ENCODE measurements at places on chromosomes 4 and X.
A peak's percentile ranks its signal among the peaks of the same experiment; 100 is the strongest.

DNA sequence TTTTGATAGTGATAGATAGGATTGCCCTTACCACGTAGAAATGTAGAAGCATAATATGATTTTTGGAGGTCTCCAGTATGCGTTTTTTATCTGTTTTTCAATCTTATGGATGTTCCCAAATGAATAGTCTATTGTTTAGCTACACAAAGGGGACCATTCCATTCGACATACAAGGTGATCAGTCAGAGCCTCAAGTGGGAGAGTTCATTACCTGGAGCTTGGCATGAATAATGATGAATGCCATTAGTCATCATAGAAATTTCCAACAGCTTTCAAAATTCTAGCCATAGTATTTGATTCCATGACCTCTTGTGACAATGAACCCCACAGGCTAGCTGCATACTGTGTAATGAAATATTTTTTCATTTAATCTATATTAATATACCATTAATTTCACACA lies 123.6 kb downstream of the PDHA2 start:
- no peak for DNase-seq

- no peak for DNase-seq
Measured at GRCh38 chr4:152668338-152668964, 11.3 kb downstream of the TMEM154 start.

DNA sequence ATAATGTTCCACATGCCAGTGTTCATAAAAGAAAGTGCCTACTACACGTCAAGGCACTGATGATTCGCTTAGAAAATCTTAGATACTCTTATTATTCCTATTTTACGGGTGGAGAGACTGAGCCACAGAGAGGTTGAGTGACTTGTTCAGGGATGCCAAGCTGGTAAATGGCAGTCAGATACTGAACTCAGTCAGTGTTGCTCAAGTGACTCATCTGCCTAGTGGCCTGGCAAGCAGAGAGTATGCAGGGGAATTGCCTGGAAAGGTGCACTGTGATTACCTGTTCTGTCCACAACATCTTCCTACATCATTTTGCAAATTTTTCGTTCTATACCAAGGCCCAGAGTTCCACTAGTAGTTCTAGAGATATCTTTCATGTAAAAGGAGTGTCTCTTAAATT lies 68.4 kb downstream of the RAPGEF2 start:
- no peak for DNase-seq

GRCh38 chrX:132786217-132786616 lies 172.2 kb downstream of the HS6ST2 start:
- DNase-seq = no peak

- DNase-seq = no peak
Measured at GRCh38 chrX:91434351-91435168, at the start of gene PABPC5. TSS of gene PABPC5 (plus strand) at chrX:91434839. CDS start at chrX:91435578, 739 bp downstream.

DNA sequence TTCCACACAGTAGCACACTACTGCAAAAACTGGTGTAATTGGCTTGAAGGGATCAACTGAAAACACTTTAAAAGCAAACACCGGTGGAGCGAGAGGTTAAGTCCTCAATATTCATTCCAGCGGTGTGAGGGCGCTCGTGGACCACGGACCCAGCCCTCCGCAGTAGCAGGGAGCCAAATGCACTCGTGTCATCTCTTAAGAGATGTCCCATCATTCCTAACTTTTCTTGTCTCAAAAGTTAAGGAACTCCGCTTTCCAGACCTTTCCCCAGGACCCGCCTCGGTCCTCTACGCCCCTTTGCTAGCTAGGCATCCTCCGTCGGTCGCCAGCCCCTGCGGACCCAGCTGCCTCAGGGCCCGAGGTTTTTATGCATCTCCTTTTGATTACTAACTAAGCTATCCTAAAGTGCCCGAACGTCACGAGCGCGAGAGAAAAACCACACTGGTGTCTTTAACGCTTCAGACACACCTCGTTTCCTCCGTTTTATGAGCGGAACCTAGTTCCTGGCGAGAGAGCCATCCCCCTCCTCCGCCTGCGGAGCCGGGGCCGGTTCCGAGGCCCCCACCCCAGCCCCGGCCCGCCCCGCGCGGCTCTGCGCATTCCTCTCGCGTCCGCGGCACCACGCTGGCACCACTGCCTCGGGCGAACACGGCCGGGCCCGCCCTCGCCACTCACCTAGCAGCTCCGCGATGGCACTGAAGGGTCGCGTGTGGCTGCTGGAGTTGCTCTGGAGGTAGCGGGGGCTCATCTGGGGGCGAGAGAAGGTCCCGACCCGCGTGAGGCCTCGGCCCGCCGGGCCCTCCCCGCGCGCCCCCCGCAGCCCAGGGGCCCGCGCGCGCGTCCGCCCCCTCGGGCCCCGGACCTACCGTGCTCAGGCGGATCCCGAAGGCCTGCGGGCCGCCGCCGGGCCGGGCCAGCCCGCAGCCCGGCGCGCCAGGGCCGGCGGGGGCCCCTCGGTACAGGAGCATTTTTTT lies 723 bp downstream of the MORC4 start:
- DNase-seq = no peak

DNA sequence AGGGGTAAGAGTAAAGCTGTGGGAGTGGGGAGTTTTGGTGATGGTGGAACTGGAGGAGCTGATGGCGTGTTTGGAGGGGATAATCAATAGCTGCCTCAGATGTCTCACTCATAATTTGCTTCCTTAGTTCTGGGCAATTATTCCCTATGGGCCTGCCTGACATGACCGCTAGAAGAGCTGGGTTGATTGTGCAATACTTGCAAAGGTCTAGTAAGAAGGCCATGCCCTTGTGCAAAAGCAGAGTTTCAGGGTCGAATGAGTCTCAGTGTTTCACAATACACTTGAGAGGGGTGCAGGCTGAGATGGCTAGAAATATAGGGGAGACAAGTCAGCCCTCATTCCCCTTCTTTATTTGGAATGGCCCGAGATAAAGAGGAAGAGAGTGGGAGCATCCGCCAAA lies 858.4 kb upstream of the POU3F4 start:
- no peak for DNase-seq

- DNase-seq = no peak
Measured at GRCh38 chrX:118183606-118184005, 67.0 kb upstream of the KLHL13 start.

DNA sequence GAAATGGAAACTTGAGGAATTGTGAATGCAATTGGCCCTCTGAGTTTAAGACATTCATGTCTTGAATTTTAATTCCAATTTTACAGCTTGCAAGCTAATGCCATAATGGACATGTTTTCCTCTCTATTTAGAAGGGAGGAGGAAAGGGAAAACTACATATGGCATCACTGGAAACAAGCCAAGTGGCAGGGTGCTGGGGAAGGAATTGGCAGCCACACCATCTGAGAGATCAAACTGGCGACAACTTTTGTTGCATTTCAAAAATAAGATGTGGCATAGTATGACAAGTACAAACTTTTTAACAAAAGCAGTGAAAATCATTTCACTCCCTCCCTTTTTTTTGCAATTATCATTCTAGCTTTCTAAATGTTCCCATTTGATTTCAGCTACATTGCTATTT lies 615.6 kb downstream of the CENPC start:
- no peak for DNase-seq

DNA sequence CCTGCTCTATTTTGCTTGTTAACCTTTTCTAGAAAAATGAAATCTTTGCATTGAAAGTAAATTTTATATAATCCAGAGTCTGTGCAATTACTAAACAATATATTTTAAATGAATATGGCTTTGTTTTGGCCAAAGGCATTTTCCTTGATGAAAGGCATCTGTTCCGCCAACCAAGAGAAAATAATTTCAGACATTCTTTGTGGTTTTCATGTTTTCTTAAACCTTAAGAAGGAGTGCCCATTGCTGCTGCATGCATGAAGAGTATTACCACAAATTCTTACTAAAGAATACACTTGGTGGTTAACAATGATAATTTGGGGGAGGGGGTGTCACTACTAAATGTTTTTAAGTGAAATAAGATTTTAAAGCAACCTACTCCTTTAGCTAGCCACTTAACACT lies 2.7 kb upstream of the PDGFC start:
- no peak for DNase-seq

DNA sequence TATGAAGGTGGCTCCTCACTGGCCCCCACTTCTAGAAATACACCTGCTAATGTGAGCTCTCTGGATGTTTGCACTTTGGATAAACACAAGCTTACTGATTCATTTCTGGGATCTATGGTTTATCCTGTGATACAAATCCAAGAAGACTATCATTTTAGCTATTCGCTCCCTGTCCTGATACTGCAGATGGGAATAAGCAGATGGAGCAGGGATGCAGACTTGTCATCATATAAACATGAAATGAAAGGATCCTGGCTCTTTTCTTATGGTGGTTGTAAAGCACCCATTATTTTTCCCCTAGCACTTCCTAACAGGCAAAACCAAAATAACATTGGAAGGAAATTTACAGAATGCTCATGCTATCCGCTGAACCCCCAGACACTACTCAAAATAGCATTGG lies 162.9 kb upstream of the NOCT start:
- DNase-seq = no peak

DNA sequence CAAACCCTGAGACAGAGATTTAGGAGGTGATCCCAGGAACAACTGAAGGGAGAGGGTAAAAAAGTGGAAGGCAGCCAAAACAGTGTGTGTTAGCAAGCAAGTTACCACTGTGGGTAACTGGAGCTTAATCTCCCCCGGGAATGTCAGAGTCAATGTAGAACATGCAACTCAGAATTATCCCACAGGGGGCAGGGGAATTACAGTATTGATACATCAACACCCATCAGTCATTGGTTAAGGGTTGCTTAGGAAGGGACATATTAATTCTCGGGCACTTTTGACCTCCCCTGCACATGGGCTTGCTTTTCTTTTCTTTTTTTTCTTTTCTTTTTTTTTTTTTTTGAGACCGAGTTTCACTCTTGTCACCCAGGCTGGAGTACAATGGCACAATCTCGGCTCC lies 29.3 kb downstream of the CXorf58 start:
- DNase-seq = no peak

GRCh38 chr4:37453281-37453998 lies 208.9 kb downstream of the NWD2 start:
- DNase-seq = no peak

DNA sequence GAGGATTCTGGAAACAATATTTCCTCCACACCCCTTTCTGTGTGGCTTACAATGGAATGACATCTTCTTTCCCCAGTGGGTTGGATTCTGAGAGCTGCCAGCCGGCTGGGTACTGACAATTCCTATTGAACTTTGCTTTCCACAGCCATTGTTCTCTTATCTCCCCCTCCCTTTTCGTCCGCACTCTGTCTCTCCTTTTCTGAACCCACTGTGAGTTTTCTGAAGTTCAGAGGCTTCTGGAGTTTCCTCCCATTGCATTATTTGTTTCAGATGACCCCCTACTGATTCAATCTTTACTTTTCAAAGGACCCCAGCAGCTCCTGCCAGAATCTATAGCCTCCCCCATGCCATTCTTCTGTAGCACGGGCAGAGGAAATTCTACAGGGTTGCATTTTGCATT lies 10.4 kb downstream of the SMPX start:
- DNase-seq = no peak

GRCh38 chrX:17187136-17187756 lies 187.8 kb upstream of the NHS start:
- no peak for DNase-seq

- no peak for DNase-seq
Measured at GRCh38 chrX:11438767-11439166, 145.6 kb downstream of the AMELX start.

DNA sequence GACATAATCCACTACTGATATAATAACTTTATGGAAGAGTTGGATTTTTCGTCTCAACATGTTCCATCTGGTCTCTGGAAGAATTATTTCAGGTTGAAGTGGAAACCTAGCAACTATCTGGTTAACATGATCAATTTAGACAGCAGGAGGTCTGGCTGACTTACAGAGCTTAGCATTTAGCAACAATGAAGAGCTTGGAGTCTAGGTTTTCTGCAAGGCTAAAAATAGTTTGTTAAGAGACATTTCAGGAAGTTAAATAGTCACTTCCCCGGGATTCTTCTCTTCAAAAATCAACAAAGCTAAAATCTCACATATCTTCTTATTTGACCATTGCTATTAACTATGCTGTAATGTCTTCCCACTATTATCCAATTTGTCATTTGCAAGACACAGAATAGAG lies 418.6 kb upstream of the DIPK2B start:
- DNase-seq = no peak

DNA sequence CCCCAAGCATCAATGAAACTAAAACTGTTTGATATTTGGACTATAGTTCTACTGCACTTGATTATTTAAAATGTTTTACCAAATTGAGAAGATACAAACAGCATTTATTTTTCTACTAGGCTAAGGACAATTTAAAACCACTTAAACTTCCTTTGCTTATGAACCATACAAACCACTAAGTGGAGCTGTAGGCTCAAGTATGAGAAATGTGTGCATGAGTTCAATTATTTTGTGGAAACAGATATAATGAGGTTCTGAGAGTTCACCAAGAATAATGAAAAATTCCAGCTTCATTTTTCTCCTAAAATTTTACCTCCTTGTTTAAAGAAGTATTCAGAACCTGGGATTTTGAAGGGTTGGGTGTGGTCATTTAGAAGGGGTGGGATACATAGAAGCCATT lies 63.1 kb downstream of the SERPINA7 start:
- no peak for DNase-seq

- DNase-seq = no peak
Measured at GRCh38 chr4:11546391-11547175, 117.9 kb upstream of the HS3ST1 start.

GRCh38 chr4:181528570-181529184 lies 714.5 kb upstream of the TENM3 start:
- peak; percentile 28 for DNase-seq

- DNase-seq = no peak
Measured at GRCh38 chr4:99723612-99724011, 66.0 kb upstream of the C4orf54 start.

- no peak for DNase-seq
Measured at GRCh38 chr4:150518559-150518958, 63.4 kb upstream of the MAB21L2 start.

DNA sequence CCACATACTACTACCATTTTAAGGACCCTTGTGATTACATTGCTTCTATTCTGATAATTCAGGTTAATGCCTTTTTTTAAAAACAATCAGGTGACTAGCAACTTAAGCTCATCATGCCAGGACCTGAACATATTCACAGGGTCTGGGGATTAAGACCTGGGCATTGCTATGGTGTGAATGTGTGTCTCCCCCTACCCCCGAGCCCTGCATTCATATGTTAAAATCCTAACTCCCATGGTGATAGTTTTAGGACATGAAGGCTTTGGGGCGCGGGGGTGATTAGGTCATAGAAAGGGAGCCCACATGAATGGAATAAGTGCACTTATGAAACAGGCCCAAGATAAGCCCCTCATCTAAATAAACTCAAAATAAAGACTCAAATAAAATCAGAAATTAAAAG lies 734.4 kb upstream of the PABPC4L start:
- DNase-seq = no peak

GRCh38 chr4:73660808-73661207 lies 40.6 kb upstream of the RASSF6 start:
- DNase-seq = no peak

- no peak for DNase-seq
Measured at GRCh38 chrX:9665113-9665512, 100.5 kb downstream of the GPR143 start.

GRCh38 chr4:4875147-4875546 lies 15.7 kb downstream of the MSX1 start:
- DNase-seq = no peak

DNA sequence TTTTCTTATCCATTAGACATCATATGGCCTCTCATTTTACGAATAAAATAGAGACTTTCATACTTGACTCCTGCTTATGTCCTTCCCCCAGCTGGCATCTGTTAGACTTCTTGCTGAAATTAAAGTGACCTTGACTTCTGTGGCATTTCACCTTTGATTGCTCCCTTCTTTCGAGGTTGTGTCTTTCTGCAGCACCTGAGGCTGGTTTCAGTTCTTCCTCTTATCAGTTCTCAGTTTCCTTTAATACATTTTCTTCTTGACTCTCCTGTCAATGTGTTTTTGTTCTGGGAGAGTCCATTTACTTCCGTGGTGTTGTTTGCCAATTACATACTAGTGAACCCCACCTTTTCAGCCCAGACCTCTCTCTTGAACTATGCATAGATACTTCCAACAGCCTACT lies 81.6 kb downstream of the RBPJ start:
- no peak for DNase-seq

All from DND-41 (cell line).